ENCODE measurements at places on chromosomes 1 and 21. TPM values are rescaled to one million over a fixed set of nuclear protein-coding genes. Genes with fewer than 3 reads are reported as not detected.

- H3K27ac ChIP-seq = no peak overlapping the region
- H3K4me1 ChIP-seq = peaks cover 31% of the 10 kb centered on the region
- H3K4me3 ChIP-seq = no peak overlapping the region
- DNase-seq = no peak
- peaks cover 3% of the 10 kb centered on the region for H3K36me3 ChIP-seq
- H3K27me3 ChIP-seq = no peaks in the 10 kb centered on the region
Measured at GRCh38 chr1:115647047-115647446, 5.3 kb downstream of the VANGL1 start.

Gene TNN
- total RNA-seq = 0.08 TPM

GRCh38 chr1:243268751-243269460 lies 13.1 kb downstream of the SDCCAG8 start:
- H3K27ac ChIP-seq = peak overlapping the region; percentile 75
- H3K27me3 ChIP-seq = no peaks in the 10 kb centered on the region
- no peak overlapping the region for H3K4me3 ChIP-seq
- H3K4me1 ChIP-seq = peaks cover 44% of the 10 kb centered on the region
- peaks cover 11% of the 10 kb centered on the region for H3K36me3 ChIP-seq
- DNase-seq = no peak

GRCh38 chr1:201164645-201165044 lies 10.4 kb upstream of the TMEM9 start:
- peaks cover 8% of the 10 kb centered on the region for H3K4me1 ChIP-seq
- no peak overlapping the region for H3K4me3 ChIP-seq

Gene TMEM269
- total RNA-seq = 0.67 TPM

DNA sequence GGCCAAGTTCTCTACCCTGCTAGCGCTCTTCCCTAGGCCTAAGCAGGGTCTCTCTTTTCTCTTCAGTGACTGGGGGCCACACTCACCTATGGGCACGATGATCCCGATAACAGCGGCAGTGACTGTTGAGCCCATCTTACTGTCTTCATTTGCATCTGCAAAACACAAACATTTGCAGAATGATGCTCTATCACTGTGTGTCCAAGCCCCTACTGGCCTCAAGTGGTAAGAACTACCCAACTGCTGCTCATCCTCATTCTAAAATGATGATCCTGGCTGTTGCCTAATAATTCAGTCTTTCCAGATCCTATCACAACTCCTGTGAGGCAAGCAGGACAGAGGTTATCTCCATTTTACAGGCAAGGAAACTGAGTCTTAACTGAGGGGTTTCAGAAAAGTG lies 16.7 kb upstream of the MAGOH start:
- peaks cover 2% of the 10 kb centered on the region for H3K36me3 ChIP-seq
- H3K4me3 ChIP-seq = no peak overlapping the region
- DNase-seq = no peak
- H3K27me3 ChIP-seq = no peaks in the 10 kb centered on the region
- H3K4me1 ChIP-seq = no peaks in the 10 kb centered on the region

GRCh38 chr1:187839873-187840272 lies 1011.1 kb downstream of the PLA2G4A start:
- no peak overlapping the region for H3K4me3 ChIP-seq
- peaks cover 4% of the 10 kb centered on the region for H3K4me1 ChIP-seq
- H3K27me3 ChIP-seq = no peaks in the 10 kb centered on the region
- H3K36me3 ChIP-seq = no peaks in the 10 kb centered on the region
- no peak overlapping the region for H3K27ac ChIP-seq
- no peak for DNase-seq

DNA sequence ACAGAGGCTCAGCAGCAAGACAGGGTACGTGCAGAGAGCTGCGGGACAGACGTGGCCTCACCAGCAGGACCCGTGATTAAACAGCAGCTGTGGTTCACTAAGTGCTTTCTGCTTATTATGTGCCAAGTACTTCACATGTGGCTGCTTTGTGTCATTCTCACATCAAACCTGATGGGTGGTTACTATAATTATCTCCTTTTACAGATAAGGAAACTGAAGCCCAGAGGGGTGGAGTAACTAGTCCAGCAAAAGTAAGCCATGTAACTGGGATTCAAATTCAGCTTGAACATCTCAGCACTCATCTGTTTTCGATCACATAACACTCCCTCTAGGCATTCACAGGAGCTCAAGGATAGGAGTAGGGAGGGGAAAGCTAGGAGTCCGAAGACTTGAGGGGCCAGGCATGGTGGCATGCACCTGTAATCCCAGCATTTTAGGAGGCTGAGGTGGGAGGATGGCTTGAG lies 50.8 kb upstream of the CLIC4 start:
- H3K4me1 ChIP-seq = peaks cover 13% of the 10 kb centered on the region
- no peak overlapping the region for H3K27ac ChIP-seq
- no peak overlapping the region for H3K4me3 ChIP-seq
- DNase-seq = no peak

DNA sequence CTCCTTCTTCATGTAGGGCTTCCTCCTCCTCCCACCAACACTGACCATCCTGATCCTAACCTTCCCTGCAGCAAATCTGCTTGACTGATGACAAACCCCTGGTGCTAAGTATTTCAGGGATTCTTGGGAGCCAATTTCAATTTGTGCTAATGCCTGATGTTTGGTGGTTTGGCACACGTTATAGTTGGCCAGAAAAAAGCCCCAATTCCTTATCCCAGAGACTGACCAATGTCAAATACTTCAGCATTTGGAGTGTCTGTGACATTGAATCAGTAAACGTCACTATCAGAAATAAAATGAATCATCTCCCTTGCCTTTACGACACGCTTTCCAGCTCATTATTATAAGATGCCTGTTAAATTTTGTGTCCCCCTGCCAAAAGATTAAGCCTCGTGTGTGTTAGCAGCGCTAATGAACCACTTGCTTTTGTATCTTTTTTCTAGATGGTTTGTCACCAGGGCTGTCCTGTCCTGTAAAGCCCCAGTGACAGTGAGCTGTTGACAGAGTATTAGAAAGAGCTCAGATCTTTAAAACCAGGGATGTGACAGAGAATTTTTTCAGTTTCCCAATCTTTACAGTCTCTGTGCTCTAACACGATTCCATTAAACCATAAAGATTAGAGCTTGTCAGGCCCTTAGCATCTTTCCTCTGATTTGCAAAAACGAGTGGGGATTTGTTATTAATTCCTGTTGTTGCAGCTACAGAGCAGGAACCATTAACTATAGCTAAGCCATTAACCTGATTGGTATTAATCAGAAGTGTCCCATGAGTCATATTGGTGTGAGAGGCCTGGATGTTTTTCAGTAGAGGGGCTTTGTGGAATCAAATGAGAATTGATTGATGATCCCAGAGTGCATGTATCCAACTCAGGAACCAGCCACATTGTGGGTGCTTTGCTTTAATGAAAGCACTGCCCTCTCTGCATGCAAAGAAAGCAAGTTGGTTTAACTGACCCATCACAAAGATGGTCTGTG lies 665.1 kb upstream of the PLXNA2 start:
- no peaks in the 10 kb centered on the region for H3K4me1 ChIP-seq
- peaks cover 11% of the 10 kb centered on the region for H3K27me3 ChIP-seq
- H3K27ac ChIP-seq = no peak overlapping the region
- H3K36me3 ChIP-seq = no peaks in the 10 kb centered on the region

- DNase-seq = no peak
- H3K36me3 ChIP-seq = no peaks in the 10 kb centered on the region
- H3K27ac ChIP-seq = no peak overlapping the region
Measured at GRCh38 chr1:90501281-90501680, 215.8 kb downstream of the BARHL2 start.

Gene SELL
- not detected for total RNA-seq

Gene MPZL1
- total RNA-seq = 155 TPM

DNA sequence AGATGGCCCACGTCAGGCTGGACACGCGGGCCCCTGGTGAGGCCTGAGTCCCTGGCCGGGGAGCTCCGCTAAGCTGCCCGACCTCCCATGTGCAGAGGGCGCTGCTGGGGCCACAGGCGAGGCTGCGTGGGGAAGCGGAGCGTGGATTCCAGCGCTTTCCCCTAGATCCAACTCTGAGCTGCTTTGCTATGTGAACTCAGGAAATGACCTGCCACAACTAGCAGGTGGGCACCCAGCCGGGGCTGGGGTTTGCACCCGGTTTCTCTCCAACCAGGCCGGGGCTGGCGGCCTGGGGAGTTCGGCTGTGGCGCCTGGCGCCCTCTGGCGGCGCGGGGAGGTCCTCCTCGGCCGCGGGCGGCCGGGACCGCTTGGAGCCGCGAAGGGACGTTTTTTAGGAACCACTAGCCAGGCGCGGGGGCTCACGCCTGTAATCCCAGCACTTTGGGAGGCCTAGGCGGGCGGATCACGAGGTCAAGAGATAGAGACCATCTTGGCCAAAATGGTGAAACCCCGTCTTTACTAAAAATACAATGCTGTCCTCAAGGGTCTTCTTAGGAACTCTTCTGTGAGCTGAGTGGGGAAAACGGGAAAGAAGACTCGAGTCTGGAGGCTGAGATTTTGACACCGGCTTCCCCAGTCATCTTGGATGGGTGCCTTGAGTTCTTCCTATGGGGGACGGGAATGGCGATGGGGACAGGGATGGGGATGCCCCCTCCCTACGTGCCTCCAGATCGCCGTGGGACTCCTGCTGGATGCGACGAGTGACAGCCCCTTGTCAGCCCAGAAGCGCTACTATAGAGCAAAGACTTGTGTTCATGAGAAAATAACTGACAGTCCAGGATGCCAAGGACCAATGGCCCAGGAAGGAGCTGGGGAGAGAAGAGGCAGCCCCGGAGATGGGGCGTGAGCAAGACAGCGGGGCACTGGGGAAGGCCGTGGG lies 12.6 kb downstream of the PYCR2 start:
- no peak for DNase-seq
- peaks cover 12% of the 10 kb centered on the region for H3K36me3 ChIP-seq
- no peaks in the 10 kb centered on the region for H3K4me1 ChIP-seq
- no peak overlapping the region for H3K27ac ChIP-seq
- no peaks in the 10 kb centered on the region for H3K27me3 ChIP-seq

GRCh38 chr1:14265495-14265894 lies 333.0 kb upstream of the KAZN start:
- no peak overlapping the region for H3K27ac ChIP-seq
- H3K4me1 ChIP-seq = no peaks in the 10 kb centered on the region
- H3K27me3 ChIP-seq = peaks cover 2% of the 10 kb centered on the region
- DNase-seq = no peak
- no peaks in the 10 kb centered on the region for H3K36me3 ChIP-seq

Gene PTPN7
- total RNA-seq = not detected

GRCh38 chr1:214997685-214998084 lies 84.9 kb upstream of the KCNK2 start:
- DNase-seq = no peak
- no peaks in the 10 kb centered on the region for H3K4me1 ChIP-seq
- H3K27ac ChIP-seq = no peak overlapping the region
- no peaks in the 10 kb centered on the region for H3K36me3 ChIP-seq
- H3K4me3 ChIP-seq = no peak overlapping the region
- no peaks in the 10 kb centered on the region for H3K27me3 ChIP-seq

Gene OR2L13
- total RNA-seq = not detected

Gene KIF14
- 2.6 TPM for total RNA-seq

DNA sequence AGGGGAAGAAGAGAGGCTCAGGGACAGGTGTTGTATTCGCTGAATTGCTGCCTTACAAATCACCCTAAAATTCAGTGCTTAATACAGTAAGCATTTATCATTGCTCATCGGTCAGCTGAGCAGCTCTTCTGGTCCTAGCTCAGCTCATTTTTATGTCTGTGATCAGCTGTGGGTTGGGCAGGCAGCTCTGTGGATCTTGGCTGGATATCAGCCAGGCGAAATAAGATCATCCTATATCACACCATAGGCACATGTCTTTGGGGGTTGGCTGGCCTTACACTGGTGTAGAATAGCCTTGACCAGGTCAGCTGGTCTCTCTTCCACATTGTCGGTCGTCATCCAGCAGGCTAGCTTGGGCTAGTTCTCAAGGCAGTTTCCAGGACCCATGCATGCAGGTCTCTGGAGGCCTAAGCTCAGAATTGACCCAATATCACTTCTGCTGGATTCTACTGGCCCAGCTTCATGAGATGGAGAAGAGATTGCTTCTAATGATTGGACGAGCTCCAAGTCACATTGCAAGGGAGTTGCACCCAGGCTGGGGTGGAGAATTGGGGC lies 448.6 kb downstream of the KIF26B start:
- no peak overlapping the region for H3K27ac ChIP-seq
- H3K4me3 ChIP-seq = no peak overlapping the region
- H3K27me3 ChIP-seq = peaks cover 8% of the 10 kb centered on the region
- H3K36me3 ChIP-seq = peaks cover 2% of the 10 kb centered on the region
- H3K4me1 ChIP-seq = peaks cover 28% of the 10 kb centered on the region

- no peaks in the 10 kb centered on the region for H3K27me3 ChIP-seq
- H3K4me1 ChIP-seq = peaks cover 22% of the 10 kb centered on the region
Measured at GRCh38 chr1:9363061-9363471, 70.4 kb downstream of the SPSB1 start.

GRCh38 chr1:231364192-231364591 lies 26.1 kb downstream of the SPRTN start:
- peaks cover 4% of the 10 kb centered on the region for H3K4me1 ChIP-seq
- no peak for DNase-seq
- no peak overlapping the region for H3K27ac ChIP-seq
- peaks cover 39% of the 10 kb centered on the region for H3K36me3 ChIP-seq

DNA sequence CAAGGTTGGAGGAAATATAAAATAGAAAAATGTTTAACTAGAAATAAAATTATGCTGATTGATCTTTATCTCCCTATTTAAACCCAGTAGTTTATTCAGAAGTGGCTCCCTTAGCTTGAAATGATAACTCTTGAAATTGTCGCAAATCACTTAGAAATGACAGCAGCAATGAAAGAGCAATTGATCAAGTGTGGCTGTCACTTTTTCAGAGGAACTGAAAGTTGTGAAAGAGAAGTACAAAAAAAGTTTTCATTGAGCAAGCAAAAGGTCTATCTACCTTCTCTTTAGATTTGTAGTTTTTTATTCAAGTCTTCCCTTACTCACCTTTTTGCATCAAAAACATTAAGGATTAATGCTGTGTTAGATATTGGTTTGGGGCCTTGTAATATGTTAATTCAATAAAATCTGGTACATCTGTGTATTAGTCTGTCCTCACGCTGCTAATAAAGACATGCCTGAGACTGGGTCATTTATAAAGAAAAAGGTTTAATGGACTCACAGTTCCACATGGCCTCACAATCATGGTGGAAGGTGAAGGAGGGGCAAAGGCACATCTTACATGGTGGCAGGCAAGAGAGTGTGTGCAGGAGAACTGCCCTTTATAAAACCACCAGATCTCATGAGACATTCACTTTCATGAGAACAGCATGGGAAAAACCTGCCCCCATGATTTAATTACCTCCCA lies 48.3 kb downstream of the LRRC8C start:
- no peak for DNase-seq
- no peaks in the 10 kb centered on the region for H3K36me3 ChIP-seq
- H3K4me3 ChIP-seq = no peak overlapping the region
- peaks cover 6% of the 10 kb centered on the region for H3K4me1 ChIP-seq
- H3K27me3 ChIP-seq = no peaks in the 10 kb centered on the region

DNA sequence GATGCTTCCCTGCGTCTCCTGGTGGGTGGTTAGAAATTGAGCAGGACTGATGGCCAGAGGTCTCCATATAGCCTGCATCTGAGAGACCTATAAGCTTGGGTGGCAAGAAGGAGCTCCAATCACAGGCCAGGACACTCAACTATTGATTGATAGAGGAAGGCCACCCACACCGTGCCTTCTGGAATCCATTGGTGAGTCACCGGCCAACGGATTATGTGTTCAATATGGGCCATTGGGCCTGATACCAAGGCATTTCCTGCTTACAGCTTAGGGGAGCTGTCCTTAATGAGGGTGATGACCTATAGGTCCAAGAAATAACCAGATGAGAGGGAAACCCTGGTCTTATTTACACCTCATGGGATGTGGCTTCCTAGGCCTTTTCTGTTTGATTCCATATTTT lies 115.1 kb downstream of the PLPP3 start:
- no peak overlapping the region for H3K4me3 ChIP-seq
- peaks cover 6% of the 10 kb centered on the region for H3K36me3 ChIP-seq
- no peaks in the 10 kb centered on the region for H3K4me1 ChIP-seq
- DNase-seq = peak; percentile 46
- H3K27ac ChIP-seq = no peak overlapping the region
- no peaks in the 10 kb centered on the region for H3K27me3 ChIP-seq
